ENCODE measurements at places on chromosomes 2 and 18.
A peak's percentile ranks its signal among the peaks of the same experiment; 100 is the strongest.

GRCh38 chr2:240960309-240960970 is 38.0 kb upstream of the SNED1 start:
- DNase-seq = no peak

DNA sequence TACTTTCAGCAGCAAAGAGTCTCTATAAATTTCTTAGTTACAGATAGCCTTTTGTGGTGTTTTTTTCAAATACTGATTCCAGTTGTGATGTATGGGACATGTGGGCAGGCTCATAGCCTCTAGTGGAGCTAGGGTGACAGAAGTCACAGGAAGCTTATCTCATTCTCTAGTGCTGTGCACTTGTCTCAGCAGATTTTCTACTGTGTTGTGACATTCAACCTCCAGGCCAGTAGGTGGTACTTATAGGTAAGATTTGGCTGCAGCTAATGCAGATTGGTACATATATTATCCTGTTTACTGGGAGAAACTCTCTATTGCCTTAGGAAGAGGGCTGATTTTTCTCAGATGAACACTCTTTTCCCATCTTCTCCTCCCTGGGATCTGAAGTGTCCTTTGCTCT is 176.2 kb downstream of the CALCRL start:
- DNase-seq = no peak

DNA sequence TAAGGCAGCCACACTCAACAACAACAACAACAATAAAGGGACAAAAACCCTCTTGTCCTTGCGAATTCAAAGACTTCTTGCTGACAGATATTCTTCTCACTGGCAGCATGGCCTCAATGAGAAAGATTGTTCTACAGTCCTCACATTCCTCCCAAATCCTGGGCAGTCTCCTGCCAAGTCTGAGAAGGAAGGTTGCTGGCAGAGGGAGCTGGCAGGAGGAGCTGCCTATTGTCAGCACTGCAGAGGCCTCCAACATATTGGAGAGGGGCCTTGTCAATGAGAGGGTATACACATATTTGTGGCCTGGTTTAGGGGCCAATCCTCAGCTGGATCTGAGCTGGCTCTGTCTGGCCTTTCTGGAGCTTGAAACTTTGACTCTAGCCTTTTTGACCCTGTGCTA is 63.5 kb downstream of the LAMA3 start:
- no peak for DNase-seq

DNA sequence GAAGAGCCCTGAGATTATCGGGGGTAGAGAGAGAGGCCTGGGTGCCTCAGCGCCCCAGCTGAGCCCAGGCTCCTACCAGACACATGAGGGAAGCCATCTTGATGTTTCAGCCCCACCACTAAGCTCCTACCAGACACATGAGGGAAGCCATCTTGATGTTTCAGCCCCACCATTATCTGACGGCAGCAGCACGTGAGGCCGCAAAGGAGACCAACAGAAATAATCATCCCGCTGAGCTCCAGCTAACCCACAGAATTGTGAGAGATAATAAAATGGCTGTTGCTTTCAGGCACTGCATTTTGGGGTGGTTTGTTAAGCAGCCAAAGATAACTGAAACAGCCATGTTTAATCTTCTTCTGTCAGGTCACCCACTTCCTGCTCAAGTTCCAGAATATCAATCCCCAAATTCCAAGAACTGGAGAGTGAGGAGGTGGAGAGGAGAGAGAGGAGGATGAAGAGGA is 29.3 kb upstream of the SOS1 start:
- peak; percentile 18 for DNase-seq

All from K562 (cell line).